ENCODE measurements at places on chromosomes 16 and 17.

DNA sequence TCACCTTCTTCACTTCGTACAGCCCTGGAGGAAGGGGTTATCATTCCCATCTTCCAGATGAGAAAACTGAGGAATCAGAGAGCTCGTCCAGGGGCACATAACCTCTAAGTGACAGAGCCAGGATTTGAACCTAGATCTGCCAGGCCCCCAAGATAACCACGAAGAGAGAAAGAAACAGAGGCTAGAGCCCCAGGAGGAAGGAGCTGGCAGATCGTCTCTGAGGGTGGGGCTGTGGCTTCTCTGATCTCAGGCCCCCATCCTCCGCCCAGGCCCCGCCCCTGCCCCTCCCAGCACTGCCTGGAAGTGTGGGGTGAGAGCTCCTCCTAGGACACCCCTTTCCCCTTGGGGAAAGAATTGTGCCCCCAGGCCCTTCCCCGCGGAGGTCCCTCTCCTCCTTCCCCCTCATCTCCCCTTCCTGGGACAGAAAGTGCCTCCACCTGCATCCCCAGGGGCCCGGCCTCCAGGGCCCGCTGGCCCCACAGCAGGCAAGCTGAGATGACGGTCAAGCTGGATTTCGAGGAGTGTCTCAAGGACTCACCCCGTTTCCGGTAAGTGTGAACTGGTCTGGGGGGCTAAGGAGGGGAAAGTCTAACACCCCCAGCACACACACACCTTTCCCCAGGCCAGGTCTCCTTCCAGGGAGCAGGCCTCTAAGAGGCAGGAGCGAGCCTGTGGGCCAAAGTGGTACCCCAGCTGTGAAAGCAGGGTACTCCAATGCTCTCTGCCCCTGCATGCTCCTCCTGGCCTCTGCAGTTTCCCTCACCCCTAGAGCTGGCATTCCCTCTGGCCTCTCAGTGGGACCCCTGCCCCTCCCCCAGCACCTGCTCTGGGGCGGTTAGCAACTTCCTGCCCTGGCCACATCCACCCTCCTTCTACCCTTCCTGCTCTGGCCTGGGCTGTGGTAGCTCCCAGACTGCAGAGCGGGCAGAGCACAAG lies at the start of gene ACAP1:
TSS of gene ACAP1 (plus strand) at position 290 of the 936 bp plus-strand sequence. CDS start at position 496, 206 bp downstream.
- peak; percentile 77 for DNase-seq

DNA sequence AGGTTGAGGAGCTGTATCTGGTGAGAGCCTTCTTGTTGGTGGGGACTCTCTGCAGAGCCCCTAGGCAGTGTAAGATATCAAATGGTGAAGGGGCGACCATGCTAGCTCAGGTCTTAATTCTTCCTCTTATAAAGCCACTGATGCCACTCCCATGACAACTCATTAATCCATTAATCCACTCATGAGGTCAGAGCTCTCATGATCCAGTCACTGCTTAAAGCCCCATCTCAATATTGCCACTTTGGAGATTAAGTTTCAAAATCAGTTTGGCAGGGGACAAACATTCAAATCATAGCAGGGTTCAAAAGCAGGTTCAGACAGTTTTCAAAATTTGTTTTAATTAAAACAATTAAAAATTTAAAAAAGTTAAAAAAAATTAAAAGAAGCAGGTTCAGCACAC lies 13.1 kb upstream of the SPECC1 start:
- no peak for DNase-seq

DNA sequence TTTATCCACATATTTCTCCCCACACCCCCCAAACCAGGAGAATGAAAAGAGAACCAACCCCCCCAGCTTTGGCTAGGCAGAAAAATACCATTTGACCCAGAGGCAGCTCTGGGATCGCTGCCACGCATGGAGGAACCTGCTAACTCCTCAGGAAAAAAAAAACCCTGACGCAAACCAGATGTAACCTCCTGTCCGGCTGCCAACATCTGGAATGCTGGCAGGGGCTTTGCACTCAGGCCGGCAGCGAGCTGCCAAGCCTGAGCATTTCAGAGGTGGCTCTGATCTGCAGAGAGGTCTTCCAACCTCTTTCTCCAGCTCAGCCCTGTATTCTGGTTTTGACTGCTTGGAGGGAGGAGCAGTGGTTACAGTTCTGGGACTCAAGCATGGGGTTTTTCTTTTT lies 8.2 kb downstream of the IGFBP4 start:
- DNase-seq = no peak

DNA sequence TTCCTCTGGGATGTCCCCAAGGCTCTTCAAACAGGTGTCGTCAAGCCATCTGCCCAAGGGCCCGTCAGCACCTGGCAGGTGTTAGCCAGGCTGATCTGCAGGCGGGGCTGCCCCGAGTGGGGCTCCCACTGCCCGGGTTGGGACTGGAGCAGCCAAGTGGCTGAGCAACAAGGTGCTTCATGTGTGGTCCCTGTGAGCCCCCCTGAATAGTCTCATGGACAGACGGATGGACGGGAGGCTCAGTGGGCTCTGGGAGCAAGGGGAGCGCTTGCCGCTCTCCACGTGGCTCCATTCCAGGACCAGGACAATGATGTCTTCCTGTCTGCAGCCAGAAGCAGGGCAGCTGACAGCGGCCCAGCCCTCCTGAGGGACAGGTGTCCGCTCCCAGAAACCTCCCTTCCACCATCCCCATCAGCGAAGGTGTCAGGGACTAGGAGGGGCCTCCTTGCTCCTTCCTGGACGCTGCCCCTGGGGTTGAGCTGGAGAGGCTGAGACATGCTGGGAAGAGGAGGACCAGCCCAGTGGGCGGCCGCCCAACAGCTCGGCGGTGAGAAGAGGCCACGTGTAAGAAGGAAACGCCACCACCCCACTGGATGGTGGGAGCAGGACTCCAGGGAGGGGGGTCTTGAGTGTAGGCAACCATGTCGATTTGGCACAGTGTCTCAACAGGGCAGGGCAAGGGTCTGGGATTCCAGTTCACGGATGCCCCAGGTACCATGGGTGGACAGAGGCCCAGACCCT lies 9.6 kb downstream of the SNAI3 start:
- DNase-seq = no peak

DNA sequence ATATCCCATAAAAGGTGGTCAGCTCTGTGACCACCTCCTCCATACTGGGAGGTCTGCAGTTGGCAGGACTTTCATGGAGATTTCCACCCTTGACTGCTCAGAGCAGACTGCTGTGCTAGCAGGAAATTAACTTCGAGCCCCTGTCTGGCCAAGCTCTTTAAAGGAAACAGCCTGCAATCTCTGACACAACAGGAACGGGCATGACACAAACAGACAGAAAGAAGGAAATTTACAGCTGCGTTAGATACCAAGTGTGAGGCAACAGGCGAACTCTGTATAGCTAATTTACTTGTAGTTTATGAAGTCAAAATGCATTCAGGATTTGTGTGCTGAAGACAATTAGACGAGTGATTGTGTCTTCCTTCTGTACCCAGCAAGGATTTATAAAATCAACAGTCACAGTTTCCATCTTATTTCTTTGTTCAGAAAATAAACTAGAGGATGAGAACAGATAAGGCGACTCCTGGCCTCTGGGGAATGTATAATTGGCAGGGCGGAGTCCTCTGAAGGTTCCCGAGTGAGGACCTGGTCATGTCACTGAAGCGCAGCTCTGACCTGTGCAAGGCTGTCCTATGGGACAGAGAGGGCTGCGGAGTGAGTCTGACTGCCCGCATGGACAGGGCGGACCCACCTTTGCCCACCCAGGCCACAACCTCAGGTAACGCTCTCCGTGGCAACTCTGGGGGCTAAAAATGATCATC lies 16.1 kb downstream of the WIPI1 start:
- no peak for DNase-seq

DNA sequence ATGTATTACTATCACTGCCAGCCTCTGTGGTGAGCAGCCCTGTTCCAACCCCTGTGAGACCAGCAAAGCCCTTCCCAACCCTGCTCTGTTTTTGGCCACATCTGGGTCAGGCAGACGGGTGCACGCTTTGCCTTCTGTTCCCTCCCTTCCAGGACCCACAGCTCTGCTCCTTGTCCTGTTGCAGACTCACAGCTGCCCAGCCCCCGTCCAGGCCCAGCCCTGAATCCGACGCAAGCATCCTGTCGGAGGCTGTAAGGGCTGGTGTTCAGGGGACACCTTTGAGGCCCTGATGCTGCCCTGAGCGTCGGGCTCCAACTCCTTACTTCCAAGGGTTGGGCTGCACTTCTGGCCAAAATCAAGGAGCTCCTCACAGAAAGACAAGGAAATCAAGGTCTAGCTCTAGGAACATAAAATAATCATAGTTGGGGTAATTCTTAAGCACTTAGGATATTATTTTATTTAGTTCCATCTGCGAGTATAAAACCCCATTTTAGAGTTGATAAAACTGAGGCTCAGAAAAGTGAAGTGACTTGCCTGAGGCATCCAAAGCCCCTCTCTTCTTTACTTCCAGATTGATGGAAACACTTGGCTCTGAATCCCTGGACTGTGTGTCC lies 14.3 kb upstream of the SRCIN1 start:
- DNase-seq = no peak

DNA sequence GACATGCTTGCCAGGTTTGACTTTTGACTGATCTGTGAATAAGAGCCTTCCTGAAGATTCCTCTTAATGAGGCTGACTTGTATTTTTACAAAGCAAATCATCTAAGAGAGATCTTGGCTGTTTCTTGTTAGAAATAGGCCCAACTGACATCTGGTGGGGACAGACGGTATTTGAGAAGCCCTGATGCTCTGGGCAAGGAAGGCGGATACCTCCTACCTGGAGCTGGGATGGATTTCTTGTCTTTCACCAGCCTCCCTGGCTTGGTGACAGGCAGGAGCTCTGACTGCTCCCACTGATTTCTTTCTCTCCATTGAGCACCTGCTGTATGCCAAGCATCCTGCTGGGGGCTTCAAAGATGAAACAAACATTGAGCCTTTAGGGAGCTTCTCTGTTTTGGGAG lies 40.4 kb downstream of the AKAP1 start:
- no peak for DNase-seq

DNA sequence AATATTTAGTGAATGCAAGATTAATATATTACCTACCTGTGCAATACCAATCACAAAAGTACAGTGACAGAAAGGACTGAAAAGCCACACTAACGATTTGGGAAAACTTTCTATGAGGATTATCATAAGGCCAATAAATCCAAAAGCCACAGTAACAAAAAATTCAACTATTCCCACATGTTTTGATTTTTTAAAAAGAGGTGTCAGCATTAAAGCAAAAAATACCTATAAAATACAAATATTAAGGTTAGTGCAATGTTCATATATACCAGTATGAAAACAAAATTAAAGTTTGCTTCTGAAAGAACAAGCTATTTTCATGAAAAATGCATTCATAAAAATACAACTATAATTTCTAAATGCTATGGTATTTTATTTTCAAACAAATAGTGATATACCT lies 24.3 kb downstream of the ABCA5 start:
- no peak for DNase-seq

- no peak for DNase-seq
Observed at GRCh38 chr17:48578616-48579470, 693 bp upstream of the HOXB4 start.

GRCh38 chr17:82376042-82376730 lies 4.6 kb downstream of the UTS2R start:
- DNase-seq = no peak

- DNase-seq = no peak
Observed at GRCh38 chr16:2147981-2148671, at the start of gene RAB26. TSS of gene RAB26 (plus strand) at chr16:2148625. CDS start at chr16:2148784, 159 bp downstream.

DNA sequence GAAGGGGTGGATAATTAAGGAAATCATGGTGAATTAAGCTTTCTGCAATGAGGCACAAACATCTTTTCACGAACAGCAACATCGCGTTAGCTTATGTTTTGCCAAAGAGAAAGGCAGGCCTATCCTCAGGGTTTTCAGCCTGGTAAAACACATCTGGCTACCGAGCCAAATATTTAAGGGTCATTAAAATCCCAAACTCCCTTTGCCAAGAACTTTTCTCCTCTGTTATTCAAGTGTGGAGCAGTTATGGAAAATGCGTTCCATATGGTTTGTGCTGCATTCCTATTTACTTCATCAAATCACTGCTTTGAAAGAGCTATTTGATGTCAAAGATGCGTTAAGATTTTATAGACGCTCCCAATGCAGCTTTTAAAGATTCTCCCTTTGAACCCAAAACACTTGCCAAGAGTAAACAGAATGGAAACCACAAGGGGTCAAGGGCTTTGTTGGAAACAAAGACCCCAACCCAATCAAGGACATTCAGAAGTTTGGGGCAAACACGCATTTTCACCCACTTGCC lies 308.3 kb upstream of the CDH5 start:
- no peak for DNase-seq

DNA sequence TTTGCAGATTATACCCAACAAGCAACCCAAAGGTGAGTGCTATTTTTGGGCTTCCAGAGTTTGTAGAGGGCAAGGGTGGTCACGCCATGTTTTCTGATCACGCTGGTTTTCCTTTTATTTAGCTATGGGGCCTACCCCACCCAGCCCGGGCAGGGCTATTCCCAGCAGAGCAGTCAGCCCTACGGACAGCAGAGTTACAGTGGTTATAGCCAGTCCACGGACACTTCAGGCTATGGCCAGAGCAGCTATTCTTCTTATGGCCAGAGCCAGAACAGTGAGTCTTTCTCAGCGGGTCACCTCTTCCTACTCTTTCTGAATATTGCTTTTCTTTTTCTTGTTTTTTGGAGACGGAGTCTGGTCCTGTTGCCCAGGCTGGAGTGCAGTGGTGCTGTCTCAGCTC lies 2.5 kb downstream of the FUS start:
- DNase-seq = no peak

DNA sequence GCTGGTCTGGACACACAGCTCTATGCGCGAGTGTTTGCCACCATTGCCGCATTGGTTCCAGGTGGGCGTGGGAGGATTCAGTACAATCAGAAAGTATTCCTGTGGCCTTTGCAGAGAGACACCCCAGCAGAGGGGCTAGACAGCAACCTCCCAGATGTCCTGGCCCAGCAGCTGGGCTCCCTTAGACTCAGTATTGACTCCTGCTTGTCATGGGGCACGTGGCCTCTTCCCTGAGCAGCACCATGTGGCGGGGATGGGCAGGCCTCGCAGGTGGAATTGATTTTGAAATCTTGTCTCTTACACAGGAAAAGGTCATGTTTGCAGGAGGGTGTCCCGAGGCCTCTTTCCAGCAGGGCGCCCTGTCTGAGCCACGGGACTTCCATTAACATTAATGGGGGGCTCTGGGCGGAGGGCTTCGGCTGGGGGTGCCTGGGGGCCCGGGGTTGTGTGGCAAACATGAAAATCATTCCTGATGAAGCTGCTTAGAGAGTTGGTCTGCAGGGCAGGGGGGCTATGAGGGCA lies 96.4 kb downstream of the C16orf78 start:
- no peak for DNase-seq

DNA sequence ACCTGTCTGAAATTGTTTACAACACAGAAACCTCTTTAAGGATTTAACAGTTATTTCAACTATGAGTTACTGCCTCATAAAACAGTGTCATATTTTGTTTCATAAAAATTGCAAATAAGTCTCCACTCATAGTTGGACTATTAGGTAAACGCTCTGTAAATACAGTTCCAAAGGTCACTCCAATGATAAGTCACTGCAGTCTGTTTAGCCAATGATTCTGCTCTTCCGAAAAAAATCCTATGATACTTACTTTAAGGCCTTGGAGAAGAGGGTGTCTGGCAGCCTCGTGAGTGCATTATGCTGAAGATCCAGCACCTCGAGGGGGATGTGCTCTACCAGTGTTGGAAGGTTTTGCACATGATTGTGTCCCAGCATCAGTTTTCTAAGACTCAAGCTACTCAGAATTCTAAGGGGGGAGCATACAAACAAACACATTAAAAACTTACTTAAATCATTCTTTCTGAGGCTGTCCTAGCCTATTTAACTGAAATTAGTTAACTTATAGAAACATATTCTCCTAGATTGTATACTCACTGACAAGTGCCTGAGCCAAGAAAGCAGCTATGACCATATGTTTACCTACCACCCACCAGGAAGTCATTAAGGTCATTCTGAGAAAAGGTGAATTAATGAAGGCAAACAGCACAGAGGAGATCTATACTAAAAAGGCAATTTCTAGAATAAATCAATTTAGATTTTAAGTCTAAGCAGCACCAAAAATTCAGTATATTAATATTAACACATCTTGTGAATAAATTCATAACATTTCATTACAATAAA lies 41.1 kb downstream of the MARVELD3 start:
- DNase-seq = no peak
